ENCODE measurements at places on chromosomes 12 and 14. TPM values are rescaled to one million over a fixed set of nuclear protein-coding genes. Genes with fewer than 3 reads are reported as not detected.
A peak's percentile ranks its signal among the peaks of the same experiment; 100 is the strongest.

- DNase-seq: no peak
Observed at GRCh38 chr12:74449872-74450271, 87.8 kb upstream of the ATXN7L3B start.

GRCh38 chr14:65794674-65795279, 382.2 kb downstream of the FUT8 start:
- DNase-seq: no peak

- no peak for DNase-seq
Observed at GRCh38 chr14:101853455-101854018, 92.0 kb downstream of the PPP2R5C start.

DNA sequence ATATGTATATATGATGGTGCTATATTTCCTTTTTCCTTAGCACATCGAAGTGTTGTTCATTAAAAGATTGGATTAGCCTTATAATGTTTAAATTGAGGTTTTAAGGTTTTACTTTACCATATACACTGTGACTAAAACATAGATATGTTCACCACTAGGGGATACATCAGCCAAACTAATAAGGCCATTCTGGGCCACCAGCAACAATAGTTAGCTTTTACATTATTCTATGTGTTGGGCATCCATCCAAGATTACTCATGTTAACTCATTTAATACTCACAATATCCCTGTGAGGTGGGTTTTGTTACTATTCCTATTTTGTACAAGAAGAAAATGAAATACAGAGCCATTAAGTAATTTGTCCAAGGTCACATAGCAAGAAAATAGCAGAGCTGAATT, 202.6 kb upstream of the AVPR1A start:
- peak; percentile 48 for DNase-seq

DNA sequence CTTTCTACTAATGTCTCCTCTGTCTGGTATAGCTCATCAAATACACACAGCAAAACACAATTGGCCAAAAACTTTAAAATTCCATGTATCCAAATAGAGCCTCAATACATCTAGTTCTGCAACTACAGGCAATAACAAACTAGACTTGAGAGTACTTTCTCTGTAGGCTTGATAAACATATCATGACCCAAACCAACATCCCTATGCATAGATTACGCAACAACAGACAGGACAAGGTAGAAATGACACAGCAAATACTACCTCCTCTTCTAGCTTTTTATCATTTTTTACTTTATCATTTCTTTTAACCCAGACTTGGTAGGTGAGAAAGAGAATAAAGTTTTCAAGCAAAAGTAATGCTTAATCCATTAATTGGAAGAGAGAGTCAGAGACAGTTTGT, 41.8 kb downstream of the EML5 start:
- no peak for DNase-seq

GRCh38 chr12:55670276-55670675, 33.6 kb downstream of the OR10P1 start:
- DNase-seq: no peak

DNA sequence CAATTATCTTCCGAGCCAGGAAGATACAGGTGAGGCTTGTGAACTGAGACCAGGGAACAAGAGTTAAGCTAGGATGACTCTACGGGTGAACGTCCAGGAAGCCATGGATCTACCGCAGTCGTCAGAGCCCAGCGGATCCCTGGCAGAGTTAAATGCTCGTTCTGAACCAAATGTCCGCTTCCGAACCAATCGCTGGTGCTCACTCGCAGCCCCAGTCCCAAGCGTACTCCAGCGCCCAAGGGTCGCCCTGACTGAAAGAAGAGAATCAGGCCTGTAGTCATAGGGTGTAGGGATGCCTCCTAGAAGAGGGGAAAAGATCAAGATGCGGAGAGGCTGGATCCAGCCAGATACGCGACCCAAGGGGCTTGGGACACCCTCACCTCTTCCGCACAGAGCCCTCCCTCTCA, 283 bp downstream of the VIPAS39 start:
- peak; percentile 73 for DNase-seq

- DNase-seq: no peak
Observed at GRCh38 chr12:62264706-62265105, 4.5 kb downstream of the USP15 start.

DNA sequence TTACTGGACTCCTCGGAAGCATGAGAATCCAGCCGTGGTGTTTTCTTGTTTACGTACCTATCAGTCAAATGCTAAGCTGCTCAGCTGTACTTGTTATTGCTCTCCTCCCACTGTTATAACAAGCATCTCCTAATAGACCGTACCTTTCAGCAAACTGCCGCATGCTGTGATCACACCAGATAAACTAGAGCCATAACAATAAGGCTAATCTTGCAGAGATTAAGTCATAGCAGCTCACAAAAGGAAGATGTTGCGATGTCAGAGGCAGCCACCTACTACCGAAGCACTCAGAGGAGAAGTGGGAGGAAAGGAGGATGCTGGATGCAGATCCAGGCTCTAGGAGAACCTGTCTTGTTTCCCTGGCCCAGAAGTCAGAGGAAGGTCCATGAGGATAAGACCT, 196.0 kb downstream of the GALC start:
- no peak for DNase-seq

DNA sequence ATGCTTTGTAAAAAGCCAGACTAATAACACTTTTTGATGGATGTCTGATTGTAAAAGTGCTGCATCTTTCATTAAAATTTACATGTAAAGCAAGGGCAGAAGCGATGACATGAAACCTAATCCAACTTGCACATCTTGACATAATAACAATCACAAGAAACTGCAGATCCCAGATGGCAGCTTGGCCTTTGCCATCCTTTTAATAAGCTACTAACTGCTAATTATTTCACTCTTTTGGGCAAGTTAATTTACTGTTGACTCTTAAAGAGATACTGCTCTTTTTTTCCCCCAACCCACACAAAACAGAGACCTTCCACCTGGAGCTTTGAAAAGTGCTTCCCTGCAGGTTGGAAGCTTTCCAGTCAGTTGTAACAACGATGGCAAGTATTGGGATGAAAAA, 137.5 kb downstream of the NRXN3 start:
- no peak for DNase-seq

DNA sequence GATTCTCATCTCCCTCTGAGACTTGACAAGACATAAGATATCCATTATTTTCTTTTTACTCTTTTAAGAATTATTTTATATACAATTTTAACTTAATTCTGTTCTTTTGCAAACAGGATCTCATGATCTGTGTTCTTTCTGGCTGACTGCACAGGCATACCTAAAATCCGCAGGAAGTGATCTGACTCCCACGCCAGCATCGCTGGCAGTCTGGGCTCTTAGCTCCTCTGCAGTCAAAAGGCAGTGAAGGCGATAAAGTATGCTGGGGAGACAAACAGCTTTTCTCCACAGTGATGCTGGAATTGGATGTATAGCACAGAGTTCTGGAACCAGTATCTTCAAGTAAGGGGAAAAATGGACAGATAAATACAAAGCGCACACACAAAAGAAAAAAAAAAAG, 52.4 kb downstream of the DICER1 start:
- DNase-seq: no peak

- no peak for DNase-seq
Observed at GRCh38 chr12:45309836-45310626, 94.1 kb downstream of the ANO6 start.

GRCh38 chr12:120350576-120351350, 18.2 kb downstream of the MSI1 start:
- peak; percentile 31 for DNase-seq

DNA sequence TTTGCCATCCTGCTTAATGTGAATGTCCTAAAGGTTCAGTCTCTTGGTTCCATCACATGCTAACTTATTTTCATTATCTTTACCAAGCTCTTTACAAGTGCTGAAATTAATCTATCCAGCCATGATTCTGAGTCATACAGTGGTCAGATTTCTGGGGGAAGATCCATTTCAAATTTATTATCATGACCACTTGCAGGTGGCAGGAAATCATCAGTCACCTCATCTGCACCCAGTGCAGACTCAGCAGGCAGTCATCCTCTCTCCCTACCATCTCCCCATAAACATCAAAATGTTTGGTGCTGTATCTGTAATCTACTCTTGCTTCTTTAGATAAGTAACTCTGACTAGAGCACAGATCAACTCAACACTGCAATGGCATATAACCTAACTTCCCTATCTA, 23.5 kb downstream of the ATG14 start:
- no peak for DNase-seq

- DNase-seq: no peak
Observed at GRCh38 chr12:127909041-127909440, 357.9 kb upstream of the TMEM132C start.

DNA sequence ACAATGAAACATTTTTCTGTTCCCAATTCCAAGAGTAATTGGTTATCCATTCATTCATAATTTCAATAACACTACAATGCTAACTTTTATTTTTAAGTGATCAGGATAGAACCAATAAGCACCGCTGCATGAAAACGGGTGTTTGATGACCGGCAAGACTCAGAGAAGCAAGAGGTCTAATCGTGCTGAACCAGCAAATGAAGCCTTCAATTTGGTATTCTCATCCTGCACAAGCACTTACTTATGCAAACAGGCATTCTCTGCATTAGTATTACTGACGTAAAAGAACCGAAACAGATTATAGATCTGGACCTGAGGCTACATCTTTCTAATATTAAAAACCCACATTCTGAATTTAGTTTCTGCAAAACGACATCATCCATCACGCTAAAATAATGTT, 67.7 kb downstream of the RBM19 start:
- DNase-seq: no peak

DNA sequence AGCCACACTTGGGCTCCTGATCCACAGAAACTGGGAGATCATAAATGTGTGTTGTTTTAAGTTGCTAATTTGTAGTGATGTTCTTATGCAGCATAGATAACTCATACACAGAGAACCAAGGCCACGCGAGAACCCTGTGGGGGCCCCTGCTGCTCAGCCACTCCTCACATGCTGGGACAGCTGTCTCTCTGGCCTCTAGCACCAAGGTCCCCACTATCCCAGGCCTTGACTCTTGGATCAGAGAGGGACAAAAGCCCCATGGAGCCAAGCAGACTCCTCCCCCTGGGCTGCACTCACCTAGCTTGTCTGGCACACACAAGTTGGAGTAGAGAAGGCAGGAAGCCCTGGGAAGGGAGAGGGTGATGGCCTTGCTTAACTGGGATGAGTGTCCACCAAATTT, 11.3 kb downstream of the PLD4 start:
- DNase-seq: peak; percentile 25

DNA sequence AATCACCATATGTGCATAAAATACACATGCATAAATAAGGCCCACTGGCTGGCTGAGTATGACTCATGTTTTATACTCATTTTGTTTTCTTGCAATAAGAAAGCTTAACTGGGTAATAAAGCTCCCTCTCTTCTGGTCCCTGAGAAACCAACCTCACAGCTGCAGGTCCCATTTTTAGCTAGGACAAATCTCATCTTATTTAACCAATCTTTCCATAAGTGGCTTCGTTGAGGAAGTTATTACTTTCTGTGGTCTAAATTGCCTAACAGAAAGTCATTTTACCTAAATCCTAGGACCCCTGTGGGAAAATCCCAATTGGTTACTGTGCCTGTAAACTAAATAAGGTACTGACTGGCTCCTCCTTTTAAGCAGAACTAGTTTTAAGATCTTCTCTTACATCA, 232.8 kb upstream of the FBXO33 start:
- no peak for DNase-seq

DNA sequence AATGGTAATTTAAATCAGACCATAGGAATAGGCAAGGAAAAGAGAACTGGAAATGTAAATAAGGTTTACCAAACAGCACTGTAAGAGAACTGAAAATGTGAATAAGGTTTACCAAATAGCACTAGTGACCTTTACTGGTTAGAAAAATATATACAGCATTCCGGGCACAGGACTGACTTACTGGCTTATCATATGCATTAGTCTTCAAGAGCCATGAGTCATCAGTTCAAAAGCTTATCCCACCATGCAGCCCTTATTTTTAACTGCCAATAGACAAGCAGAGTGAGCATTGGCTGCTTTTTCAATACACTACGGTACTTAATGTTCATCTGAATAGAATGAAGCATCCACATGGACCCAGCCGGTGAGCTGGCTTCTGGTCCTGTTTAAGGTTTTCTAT, 13.0 kb upstream of the NELL2 start:
- DNase-seq: no peak

DNA sequence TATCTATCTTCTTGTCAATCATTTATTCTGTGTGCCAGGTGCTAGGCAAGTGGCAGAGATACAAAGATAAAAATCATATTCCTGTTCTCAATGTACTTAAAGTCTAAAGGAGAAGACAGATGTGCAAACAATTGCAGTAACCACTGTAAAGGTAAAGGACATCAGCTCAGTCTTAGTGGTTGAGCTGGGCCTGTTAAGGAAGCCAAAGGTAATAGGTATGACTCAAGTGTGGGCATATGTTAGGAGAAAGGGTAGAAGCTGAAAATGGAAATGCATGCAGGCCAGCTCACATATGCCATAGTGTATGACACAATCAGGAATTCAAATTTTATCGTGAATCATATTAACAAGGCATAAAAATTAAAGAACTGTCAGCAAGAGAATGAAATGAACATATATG, 49.8 kb downstream of the FAR2 start:
- DNase-seq: no peak

- no peak for DNase-seq
Observed at GRCh38 chr14:27886256-27886655, 880.3 kb upstream of the FOXG1 start.

DNA sequence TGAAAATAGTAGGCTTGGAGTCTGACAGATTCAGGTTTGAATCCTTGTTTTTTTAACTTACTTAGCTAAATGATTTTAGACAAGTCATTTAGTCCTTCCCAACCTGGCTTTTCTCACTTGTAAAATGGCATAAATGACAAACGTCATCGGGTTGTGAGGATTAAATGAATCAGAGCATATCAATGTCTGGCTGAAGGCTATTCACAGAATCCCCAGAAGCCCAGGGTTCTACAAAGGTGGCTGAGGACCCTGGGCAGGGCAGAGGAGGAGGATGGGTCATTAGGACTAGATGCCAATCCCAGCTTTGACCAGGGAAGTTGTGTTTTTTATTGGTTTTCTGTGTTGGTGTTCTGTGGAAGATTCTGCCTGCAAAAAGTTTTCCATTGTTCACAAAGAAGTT, 7.6 kb upstream of the PTPRB start:
- no peak for DNase-seq

Gene ALDH1L2
- 63.9 TPM for total RNA-seq

Gene CDCA4
- 13.3 TPM for total RNA-seq

Gene DNAJC22
- total RNA-seq: 0.29 TPM

Gene IL22
- not detected for total RNA-seq

Gene NTF3
- under 0.01 TPM for total RNA-seq

Gene NCKAP5L
- total RNA-seq: 34.8 TPM

Gene TPI1
- total RNA-seq: 385 TPM

Gene POTEM
- total RNA-seq: not detected

Gene NINJ2
- 5.8 TPM for total RNA-seq

Gene KRT83
- total RNA-seq: not detected

Gene APOLD1
- total RNA-seq: 3.3 TPM

Gene PTPRO
- 0.29 TPM for total RNA-seq

Gene ETFBKMT
- total RNA-seq: 4.7 TPM

Gene RHOJ
- total RNA-seq: 3.8 TPM

Gene SERPINA10
- not detected for total RNA-seq

All from osteoblast (primary cell).